Dermis microvascular lymphatic vessel endothelial cell (primary cell): ENCODE measurements at places on chromosomes 6 and 20. TPM values are rescaled to one million over a fixed set of nuclear protein-coding genes. Genes with fewer than 3 reads are reported as not detected.

DNA sequence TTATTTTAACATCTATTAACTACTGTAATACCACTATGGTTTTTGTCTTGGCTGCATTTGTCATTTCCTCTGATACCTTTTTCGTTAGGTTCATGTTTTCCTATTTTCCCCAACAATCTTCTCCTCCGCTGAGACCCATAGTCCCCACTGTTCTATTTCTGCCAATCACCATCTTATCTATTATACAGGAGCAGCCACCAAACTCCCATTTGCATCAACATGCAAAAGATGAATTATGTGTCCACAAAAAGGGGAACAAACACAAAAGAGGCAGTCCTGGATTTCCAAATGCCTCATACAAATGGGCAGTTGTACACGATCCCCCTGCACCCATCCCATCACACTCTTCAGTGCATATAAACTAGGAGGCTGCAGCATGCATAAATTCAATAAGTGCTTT, 121.7 kb upstream of the MYLIP start:
- no peak for DNase-seq

DNA sequence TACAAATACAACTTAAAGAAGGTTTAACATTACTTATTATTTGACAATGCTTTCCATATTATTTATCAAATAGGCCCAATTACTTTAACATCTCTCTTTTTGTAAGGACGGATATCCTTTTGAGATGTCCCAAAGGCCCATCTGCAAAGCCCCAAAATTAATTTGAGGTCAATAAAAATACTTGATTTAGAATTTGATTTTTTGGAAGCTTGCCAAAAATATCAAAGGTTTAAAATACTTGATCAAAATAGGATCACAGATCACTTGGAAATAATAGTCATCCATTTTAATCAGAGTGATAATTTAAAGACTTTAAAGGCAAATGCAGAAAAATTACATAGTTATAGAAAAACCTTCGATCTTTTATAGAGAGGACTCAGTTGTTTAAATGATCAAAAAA, 8.1 kb downstream of the C6orf58 start:
- no peak for DNase-seq

GRCh38 chr6:144588697-144589325, 303.7 kb downstream of the UTRN start:
- no peak for DNase-seq

DNA sequence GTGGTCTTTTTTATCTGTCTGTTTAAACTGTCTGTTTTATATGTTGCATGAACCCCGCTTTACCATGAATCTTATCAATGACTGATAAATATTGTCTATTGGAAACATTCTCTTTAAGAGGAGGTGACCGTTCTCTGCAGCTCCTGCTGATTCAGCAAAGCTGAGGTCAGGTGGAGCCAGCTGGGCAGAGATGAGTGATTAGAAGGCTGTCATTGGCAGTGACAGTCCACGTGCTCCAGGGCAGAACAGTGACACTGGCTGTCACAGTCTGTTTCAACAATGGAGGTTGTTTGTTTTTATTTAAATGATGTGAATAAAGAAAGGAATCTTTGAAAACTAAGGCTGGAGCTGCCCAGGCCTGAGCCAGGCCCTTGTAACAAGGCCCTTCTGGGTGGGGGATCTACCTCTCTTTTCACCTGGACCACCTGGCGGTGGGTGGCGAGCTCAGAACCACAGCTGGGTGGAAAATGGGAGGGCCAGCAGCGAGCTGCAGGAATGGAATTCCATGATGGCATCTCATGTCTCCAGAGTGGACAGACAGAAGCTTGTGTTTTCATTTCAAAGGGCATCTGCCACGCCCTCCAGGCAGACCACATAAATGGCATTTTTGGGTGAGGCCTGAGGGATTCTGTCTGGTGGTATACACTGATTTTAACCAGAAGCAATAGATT, 12.6 kb downstream of the SYNJ2 start:
- no peak for DNase-seq

DNA sequence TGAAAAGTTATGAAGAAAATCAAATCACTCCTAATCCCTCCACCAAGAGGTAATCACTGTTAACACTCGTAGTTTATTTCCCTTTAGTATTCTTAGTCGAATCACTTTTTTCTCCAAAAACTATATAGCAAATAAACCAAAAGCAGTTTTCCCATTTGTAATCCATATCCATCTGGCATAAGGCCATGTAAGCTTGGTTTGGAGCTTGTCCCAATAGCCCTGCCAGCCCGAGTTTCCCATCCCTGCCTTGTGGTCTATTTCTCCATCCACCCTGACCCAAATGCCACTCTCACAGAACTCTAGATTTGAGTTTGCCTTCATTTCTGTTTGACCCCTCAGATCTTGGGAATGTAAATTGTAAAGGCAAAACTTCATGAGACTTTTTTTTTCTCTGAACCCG, 71.8 kb upstream of the DSP start:
- DNase-seq: no peak

BMP5 gene
- not detected in 2 replicates for total RNA-seq

PCMTD2 gene
- 49.3 and 52.3 TPM in 2 replicates for total RNA-seq

INSM1 gene
- total RNA-seq: not detected in 2 replicates

BCAS1 gene
- total RNA-seq: not detected in 2 replicates
